ENCODE measurements at places on chromosomes 7 and 10. TPM values are rescaled to one million over a fixed set of nuclear protein-coding genes. Genes with fewer than 3 reads are reported as not detected.
A peak's percentile ranks its signal among the peaks of the same experiment; 100 is the strongest.

GRCh38 chr7:98248156-98248555 lies 3.9 kb downstream of the TECPR1 start:
- DNase-seq: no peak

DNA sequence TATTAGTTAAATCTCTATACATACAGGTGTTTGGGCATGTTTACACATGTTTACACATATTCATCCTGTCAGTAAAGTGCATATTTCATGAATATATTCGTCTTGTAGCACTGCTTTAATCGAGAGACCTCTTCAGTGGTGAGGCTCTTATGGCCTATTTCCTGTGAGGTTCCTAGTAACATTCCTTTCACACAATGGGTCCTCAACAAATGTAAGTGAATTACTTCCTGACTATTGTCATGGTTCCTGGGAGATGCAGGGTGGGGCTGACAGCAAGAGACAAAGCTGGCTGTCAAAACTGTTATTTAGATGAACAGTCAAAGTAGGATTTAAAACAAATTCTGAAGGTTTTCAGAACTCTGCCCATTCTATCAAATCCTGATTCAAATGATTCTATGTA lies 12.4 kb upstream of the SEMA3A start:
- DNase-seq: no peak

DNA sequence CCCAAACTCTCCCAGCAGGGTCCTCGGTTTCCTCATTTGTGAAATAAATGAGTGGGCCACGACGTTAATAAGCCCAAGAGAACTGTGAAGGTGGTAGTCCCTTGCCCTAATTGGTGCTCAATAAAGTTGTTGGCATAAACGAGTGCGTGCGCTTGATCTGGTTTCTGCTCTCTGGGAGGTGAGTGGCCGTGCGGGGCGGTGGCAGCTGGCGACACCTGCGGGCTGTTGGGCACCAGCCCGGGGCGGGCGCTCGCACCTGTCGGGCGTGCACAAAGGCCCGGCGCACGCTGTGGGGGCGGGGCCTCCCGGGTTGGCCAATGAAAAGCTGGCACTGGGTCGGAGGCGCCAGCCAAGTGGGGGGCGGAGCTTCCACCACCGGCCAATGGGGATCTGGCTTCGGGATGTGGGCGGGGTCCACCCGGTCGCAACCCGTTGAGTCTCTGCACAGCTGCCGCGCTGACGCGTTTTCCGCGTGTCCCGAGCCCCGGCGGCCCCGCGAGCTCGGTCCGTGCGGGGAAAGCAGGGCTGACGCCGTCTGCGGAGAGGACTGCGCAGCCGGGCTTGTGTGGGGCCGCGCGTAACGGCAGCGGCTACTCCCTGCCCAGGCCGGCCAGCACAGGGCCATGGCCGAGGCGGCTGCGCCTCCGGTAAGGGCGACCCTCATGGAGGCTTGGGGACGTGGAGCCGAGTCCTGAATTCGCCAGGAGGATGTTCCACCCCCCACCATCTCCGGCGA lies 23.0 kb downstream of the ZNF783 start:
- peak; percentile 96 for DNase-seq

DNA sequence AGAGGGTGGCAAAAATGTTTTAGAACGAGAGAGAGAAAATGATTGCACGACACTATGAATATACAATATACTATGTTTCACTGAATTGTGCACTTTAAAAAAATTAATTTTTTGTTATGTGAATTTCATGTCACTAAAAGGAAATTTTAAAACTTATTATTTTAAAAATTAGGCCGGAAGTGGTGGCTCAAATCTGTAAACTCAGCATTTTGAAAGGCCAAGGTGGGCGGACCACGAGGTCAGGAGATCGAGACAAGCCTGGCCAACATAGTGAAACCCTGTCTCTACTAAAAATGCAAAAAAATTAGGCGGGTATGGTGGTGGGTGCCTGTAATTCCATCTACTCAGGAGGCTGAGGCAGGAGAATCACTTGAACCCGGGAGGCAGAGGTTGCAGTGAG lies 642.5 kb downstream of the XPNPEP1 start:
- no peak for DNase-seq

The OPALIN gene
- not detected for polyA plus RNA-seq

DNA sequence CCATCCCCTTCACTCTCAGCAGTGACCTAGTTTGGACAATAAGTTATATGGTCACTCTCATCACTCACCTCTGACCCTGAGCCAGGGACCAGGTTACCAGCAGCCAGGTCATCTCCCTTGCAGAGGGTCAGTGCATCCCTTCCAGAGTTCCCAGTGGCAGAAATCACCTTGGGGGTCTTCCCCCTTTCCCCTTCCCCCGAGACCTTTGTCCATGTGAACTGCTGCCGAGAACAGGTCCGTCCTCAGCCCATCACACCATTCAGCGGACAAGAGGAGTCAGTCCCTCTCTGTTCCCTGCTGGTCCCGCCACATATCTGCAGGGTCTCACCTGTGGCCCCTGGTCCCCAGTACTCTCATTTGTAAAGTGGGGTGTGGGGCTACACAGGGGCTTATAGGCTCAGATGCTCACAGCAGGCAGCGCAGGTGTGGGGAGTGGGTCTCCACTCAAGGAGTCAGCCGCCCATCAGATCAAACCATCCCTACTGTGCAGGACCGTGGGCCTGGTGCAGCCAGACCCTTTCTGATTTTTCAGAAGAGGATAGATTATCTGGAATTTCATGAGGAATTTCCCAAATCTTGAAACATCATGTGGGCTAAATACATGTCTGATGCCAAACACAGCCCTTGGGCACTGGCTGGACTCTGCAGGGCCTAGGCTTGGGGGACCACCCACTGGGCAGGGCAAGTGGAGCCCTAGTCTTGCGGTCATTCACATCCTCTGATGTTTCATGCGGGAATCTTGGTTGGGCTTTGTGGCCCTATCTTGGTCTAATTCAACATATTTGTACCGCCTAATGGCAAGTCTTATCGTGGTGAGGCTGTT lies 6.5 kb downstream of the DEPP1 start:
- DNase-seq: no peak

- no peak for DNase-seq
Observed at GRCh38 chr7:133536450-133536849, 283.6 kb downstream of the EXOC4 start.

DNA sequence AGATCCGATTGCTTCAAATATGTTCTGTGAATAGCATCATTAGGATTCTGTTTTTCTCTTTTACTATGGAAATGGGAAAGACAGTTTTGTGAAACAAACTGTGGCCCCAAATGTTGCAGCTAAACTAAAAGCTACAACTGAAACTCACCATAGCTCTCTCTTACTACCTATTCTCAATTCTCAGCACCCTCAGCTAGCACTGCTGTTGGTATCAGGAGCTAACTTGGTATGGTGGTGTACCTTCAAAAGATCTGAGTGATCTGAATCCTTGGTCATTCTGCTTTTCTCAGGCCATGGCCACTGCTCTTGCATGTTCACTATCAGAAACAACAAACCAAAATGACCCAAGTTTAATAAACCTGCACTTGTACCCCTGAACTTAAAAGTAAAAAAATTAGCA lies 1208.0 kb downstream of the SORCS1 start:
- DNase-seq: no peak

GRCh38 chr7:98186452-98187137 lies 24.6 kb upstream of the BHLHA15 start:
- DNase-seq: no peak

DNA sequence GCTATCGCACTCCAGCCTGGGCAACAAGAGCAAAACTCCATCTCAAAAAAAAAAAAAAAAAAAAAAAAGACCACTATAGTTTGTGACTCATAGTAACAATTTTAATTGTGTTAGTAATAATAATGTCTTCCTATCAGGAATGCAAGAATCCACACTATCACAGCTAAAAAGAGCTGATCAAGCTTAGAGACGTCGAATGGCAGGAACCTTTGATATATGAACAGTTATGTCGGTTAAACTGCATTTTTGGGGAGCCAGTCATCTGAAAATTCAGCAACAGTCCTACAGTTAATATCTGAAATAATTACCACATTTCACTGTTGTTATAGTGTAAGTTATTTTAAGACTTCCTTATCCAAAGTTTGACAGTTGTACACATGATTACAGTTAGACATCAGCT lies 8.8 kb downstream of the PHYH start:
- DNase-seq: no peak

- no peak for DNase-seq
Observed at GRCh38 chr10:77548157-77548556, 89.5 kb downstream of the KCNMA1 start.

DNA sequence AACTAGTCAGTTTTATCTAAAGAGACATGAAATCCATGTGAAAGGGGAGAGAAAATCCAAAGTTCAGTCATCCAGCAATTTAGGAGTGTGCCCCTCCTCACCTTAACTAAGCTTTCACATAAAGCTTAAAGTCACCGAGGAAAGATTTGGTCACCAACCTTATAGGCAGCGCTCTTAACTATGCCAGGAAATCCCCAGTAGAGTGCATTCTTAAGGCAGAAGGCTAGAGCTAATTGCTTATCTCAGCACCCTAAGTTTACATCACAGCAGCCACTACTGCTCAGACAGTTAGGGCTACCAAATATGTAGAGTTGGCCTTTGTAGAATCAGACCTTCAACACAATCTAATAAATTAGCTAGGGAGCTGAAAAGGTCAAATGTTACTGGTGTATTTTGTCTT lies 47.9 kb downstream of the MTPN start:
- no peak for DNase-seq

DNA sequence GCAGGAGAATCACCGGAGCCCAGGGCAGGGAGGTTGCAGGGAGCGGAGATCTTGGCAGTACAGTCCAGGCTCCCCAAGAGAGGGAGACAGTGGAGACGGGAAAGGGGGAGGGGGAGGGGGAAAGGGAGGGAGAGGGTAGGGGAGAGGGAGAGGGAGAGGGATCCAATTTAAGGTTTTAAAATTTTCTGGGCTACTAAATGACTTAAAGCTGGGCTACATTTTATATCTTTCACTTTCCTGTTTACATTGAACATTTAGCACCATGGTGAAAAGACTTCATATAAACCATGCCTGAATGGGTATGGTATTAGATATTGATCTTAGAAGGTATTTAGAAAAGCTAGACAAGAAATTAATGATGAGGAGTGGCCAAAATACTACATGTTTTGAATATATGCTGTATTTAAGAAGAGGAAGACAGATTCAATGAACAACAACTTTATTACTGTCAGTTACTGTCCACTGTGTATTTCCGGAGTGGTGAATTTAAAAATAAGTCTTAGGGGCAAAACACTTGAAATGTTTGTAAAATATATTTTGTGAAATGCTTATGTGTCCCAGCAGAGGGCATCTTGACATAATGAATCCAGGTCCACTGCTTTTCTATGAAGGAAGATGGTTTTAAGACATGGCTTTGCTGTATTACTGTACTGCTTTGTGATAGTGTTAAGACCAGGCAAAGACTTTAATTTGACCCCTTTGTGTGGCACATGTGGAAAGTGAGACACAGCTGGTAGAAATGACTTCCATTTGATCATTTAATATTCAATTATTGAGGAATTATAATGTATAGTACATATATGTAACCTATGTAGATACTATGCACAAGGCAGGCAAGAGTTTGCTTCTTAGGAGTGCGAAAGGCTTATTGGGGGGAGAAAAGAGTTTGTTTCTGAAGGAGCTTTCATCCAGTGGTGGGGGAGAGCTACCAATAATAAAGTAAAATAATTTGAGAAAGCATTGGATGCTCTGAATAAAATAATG lies 52.8 kb downstream of the NRF1 start:
- DNase-seq: no peak

The SOSTDC1 gene
- 13.3 TPM for polyA plus RNA-seq

The SPDYE16 gene
- not detected for polyA plus RNA-seq

The SPDYE6 gene
- polyA plus RNA-seq: not detected
